ENCODE measurements at places on chromosomes 1 and 21.

GRCh38 chr1:228785366-228786330 lies 50.4 kb downstream of the RHOU start:
- DNase-seq, result no peak

DNA sequence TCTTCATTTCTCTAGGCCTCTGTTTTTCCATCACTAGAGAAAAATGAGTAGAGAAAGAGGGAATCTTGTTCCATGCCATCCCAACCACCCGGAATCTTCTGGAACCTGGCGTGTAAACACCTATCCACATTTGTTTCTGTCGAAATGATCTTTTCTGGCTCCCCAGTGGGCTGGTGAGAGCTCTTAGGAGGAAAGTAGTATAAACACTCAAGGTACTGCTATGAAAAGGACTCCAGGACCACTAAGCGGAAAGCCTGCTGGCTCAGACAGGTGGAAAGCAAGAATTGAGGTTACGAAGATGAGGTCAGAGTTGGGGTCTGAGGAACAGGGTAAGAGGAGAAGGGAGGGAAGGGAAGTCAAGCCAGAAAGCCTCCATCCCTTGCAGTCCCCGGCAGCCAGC lies 90.8 kb downstream of the PLXNA2 start:
- no peak for DNase-seq

DNA sequence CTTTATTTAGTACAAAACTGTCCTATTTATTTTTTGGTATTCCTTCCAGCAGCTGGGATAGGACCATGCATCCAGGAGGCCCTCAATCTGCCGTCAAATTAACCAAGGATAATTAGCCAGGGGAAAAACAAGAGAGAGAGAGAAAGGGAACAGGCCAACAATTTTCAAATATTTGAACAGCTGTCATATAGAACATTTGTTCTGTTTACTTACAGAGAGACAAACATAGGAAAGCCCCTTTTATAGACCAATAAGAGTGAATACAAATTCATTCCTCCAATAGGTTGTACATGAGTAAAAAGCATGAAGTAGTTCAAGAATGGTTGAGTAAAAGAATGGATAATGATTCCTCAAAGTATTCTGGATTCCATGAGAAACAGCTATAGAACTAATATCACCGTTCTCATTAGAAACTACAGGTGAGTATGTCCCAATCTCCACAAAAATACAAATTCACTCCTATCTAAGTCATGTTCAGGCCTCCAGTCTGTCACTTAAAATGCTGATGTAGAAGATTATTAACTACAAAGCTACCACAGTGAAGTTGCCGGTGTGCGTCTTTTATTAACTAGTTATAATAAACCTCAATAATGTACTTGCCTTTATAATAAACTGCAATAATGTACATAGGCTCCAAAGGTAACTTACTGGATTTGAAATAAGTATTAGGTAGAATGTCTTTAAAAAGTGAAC lies 64.8 kb upstream of the GNG4 start:
- no peak for DNase-seq

DNA sequence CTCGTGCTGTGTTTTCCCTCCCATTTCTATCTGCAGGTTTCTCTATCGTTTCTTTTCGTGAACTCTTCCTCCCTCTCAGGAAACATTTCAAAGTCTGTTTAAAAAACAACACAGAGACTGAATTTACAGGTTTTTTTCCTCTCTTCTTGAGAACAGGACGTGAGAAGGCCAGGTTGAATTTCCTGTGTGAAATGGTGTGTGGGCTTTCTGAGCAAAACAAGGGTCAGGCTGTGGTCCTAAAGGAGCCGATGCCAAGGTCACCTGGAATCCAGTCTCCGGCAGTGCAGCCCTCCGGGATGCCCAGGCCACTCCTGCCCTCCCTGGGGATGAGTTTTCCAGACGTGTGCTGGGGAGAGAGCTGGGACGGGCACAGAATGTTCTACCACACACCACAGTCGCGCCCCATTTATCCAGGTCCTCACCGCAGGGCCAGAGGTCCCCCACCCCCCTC lies 62.7 kb upstream of the RUNX3 start:
- no peak for DNase-seq
